Activated T-helper 17 cell treated with anti-CD3 and anti-CD28 coated beads, Interleukin-2, amount 50 U/mL, for 72 hours (primary cell): ENCODE measurements at places on chromosomes 5 and 9. TPM values are rescaled to one million over a fixed set of nuclear protein-coding genes. Genes with fewer than 3 reads are reported as not detected.
A peak's percentile ranks its signal among the peaks of the same experiment; 100 is the strongest.

Gene S100Z
- 5.2 TPM for total RNA-seq

Gene NFIB
- not detected for total RNA-seq

Gene NUP214
- total RNA-seq: 63.8 TPM

Gene SUSD3
- total RNA-seq: 45.4 TPM

Gene SOHLH1
- not detected for total RNA-seq

GRCh38 chr9:118993965-118994364 is 375.3 kb downstream of the BRINP1 start:
- ATAC-seq: no peak

GRCh38 chr5:1479581-1480188 is 34.4 kb upstream of the SLC6A3 start:
- ATAC-seq: no peak

DNA sequence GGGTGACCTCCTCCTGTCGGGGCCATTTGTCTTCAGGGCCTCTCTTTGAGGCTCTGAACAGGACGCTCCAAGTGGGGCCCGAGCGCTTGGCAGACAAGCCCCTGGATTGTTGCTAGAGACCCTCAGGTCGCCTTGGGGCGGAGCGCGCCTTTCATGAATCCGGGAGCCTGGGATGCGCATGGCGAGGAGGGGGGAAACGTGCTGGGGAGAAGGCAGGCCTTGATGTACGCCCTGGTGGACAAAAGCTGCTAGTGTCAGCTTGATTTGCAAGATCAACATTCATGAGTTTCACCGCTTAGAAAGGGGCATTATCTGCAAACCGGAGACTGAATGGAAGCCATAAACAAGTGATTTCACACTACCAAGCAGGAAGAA is 226.3 kb downstream of the SMARCA2 start:
- peak; percentile 23 for ATAC-seq

DNA sequence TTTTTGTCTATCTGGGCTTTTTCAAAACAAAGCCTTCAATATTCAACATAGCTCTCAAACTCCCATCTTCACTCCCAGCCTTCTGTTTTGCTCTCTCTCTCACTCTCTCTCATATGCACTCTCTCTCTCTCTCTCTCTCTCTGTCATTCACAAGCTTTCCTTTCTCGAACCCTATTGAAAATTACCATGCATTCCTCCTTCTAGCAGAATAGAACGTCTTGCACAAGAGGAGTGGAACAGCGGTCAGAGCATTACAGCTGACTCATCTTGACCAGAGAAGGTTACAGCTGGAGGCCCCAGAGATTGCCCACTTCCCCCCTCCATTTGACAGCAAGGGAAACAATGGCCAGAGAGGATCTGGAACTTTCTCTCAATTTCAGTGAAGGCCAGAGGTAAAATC is 51.0 kb upstream of the LIFR start:
- ATAC-seq: no peak

GRCh38 chr5:24235946-24236345 is 408.8 kb downstream of the CDH10 start:
- no peak for ATAC-seq

GRCh38 chr5:58974083-58974482 is 391.2 kb downstream of the RAB3C start:
- ATAC-seq: no peak

- ATAC-seq: peak; percentile 73
Measured at GRCh38 chr9:69122082-69122548, 52.0 kb upstream of the TJP2 start.

GRCh38 chr9:18976221-18976708 is 56.7 kb downstream of the SAXO1 start:
- ATAC-seq: no peak

GRCh38 chr9:89619424-89620138 is 14.8 kb downstream of the GADD45G start:
- ATAC-seq: no peak

GRCh38 chr5:149608936-149609545 is 27.7 kb downstream of the ARHGEF37 start:
- ATAC-seq: no peak

- ATAC-seq: no peak
Measured at GRCh38 chr5:158275511-158275910, 416.6 kb upstream of the CLINT1 start.

DNA sequence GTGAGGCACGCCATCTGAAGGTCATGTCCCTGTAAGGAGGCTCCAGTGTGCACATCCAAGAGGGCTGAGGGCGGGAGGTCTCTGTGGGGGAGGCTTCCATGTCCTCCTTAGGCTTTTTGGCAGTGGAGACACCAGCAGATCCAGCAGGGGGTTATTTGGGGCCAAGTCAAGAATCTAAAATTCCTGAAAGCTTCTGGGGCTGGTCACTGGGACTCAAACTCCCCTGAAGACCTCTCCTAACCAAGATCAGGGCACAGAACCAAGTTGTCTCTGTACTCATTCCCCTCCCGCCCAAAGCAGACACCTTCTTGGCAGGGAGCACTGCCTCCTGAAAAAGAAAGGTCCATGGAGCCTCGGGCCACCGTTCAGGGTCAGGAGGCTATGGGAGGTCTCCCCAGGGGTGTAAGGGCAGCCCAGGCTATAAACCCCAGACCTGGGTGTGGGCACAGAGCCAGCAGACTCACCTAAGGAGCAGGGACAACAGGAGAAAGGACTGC is 127.4 kb upstream of the ADRA1B start:
- ATAC-seq: no peak

DNA sequence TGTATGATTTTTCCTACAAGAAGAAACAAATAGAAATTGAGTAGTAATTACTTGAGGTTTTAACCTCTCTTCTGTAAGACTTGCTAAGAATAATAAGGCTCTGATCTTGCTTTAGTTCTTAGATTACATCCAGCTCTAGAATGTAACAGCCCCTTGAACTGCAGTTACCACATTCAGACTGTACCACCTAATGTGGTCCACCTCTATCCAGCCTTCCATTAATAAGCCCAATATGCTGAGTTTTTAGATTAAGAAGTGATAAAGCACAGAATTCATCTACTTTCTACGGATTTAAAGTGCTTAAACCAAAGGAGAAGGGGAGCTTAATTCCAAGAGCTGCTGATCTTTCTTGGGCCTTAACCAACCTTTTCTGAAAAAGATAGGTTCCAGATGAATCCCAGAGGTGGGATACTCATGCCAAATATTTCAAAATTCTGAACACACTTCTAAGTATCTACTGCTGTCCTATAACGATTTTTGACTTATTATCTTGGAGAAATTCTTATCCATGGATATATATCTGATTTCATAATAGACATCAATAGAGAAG is 131.5 kb downstream of the ZNF608 start:
- ATAC-seq: no peak

DNA sequence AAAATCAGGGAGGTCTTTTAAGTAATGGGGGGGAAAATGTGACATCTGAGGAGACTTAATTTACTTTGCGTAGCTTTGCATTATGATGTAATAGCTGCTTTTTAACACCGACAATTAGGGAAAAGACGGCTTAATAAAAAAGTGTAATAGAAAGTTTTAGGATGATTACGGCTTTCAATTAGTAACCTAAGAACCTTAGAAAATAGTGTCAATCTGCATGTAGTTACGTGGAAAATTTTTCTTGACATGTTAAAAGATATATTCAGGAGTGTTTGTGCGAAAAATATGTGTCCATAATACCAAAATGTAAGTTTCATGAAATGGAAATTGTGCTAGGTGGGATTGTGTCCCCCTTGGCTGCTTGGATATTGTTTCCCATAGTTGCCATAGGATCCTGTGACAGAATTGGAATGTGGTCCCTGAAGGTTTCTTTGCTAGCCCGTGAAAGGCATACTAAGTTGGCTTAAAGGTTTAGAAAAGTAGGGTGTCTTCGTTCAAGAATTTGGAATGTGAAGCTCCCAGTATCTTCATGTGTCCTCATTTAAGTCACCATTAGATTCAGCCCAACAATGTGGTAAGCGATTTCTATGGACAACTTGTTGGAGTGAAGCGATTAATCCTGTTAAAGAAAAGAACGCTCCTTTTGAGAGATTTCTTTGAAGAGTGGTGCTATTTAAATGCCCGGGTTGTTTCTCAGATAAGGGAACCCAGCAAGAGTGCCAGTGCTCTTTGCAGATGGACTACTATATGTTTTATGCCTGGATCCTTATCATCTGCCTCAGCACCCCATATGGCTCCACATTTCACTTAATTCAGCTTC is 2.0 kb downstream of the RGMB start:
- no peak for ATAC-seq

DNA sequence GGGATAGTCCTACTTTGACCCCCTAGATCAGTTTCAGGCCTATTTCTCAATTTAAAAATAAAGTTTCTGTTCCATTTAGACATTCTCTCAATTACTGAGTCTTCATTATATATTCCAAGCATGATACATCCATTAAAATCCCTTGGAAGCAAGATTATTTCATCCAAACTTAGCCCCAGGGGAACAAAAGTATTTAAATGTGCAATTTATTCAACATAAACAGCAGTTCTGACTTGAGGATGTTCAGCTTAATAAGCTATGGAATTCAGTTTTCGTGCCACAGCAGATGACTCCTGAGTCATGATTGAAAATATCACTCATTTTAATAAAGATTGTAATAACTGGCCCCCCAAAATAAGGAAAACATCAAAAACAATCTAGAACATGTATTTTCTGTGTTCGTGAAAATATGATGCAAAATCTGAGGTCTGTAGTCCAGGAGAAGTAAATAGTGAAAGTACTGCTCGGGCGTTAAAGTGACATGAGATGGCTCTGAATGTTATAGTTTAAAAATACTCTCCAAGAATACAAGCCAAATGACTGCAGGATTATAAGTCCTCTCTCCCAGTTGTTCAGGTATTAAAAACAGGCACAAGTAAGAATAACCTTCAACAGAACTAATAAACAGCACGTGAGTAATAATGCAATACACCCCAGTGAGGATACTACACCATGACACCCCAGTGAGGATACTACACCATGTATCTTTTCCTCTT is 67.1 kb downstream of the RETREG1 start:
- no peak for ATAC-seq
